ENCODE measurements at places on chromosomes 16 and 17.

DNA sequence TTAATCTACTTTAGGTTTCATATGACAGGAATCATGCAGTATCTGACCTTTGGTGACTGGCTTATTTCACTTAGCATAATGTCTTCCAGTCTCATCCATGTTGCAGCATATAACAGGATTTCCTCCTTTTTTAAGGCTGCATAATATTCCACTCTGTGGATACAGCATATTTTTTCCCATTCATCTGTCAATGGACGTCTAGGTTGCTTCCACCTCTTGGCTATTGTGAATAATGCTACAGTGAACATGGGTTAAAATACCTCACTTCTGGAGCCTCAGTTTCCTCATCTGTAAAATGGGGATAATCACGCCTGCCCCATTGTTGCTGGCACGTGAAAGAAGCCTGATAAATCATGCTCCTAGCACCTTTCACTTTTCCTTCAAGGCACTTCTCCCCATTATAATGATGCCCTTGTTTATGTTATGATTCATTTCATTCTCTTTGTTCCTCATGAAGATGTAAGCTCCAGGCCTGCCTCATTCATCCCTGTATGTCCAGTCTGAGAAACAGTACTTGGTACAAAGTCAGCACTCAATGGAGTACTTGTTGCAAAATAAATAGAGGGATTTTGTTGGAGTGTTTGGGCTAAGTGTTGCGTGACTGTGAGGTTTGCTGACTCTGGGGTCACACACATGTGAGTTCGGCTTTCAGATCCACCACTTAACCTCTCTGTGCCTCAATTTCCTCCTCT, 59.6 kb downstream of the ABAT start:
- DNase-seq: no peak

DNA sequence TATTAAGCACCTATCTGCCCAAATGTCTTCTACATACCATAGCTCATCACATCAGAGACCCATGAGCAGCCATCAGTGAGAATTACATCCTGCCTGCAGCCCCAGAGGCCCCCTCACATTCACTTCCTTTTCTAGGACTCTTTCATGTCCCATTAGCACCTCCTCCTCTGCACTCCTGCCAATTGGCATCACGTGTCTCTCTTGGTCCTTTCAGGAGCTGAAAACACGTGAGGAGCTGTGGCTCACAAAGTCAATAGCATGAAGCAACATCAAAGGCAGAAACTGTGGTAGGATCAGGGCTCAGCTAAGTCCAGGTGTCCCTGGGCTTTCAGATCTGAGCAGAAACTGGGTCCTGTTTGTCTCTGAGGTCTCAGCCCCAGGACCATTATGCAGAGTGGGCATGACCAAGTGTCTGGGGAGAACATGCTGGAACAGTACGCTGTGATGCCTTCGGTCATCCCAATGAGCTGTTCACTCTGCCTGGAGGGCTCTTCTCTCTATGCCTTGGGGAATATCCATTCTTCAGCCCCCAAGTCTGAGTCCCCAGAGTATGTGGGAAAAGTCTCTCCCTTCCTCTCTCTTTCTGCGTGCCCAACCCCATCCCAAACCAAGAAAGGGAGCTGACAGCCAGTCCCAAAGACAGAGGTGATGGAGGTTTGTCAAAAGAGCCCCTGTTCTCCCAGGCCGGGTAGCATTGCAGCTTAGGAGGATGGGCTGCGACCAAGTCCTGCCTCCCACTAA, 457.0 kb upstream of the CDH5 start:
- DNase-seq: no peak

- DNase-seq: no peak
Observed at GRCh38 chr17:59853168-59853918, 39.4 kb downstream of the TUBD1 start.

DNA sequence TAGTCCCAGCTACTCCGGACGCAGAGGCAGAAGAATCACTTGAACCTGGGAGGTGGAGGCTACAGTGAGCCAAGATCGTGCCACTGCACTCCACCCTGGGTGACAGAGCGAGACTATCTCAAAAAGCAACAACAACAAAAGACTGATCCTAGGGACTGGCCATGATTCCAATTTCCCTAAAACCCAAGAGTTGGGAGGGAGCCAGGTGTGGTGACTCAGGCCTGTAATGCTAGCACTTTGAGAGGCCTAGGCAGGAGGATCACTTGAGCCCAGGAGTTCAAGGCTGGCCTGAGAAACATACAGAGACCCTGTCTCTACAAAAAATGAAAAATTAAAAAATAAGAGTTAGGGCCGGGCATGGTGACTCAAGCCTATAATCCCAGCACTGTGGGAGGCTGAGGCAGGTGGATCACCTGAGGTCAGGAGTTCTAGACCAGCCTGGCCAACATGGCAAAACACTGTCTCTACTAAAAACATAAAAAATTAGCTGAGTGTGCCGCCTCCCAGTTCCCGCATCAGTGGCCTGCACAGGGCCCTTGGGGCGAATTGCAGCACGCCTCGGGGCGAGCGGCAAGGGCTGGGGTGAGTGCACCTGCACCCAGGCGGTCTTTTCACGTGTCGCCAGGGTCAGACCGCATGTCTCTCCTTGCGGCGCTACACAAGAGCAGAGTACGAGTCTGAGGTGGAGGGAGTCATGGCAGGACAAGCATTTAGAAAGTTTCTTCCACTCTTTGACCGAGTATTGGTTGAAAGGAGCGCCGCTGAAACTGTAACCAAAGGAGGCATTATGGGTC, 40.8 kb downstream of the CDH3 start:
- DNase-seq: no peak
